ENCODE measurements at places on chromosomes 2 and 18.

GRCh38 chr18:48794251-48794970 is 156.4 kb downstream of the SMAD7 start:
- no peak for DNase-seq

GRCh38 chr2:186518291-186518690 is 32.2 kb downstream of the ZC3H15 start:
- no peak for DNase-seq

- DNase-seq = no peak
Observed at GRCh38 chr2:9885036-9885684, 41.9 kb downstream of the TAF1B start.

- no peak for DNase-seq
Observed at GRCh38 chr2:129374452-129374851, 605.0 kb upstream of the RAB6C start.

- no peak for DNase-seq
Observed at GRCh38 chr18:46641917-46642316, 15.1 kb downstream of the LOXHD1 start.

DNA sequence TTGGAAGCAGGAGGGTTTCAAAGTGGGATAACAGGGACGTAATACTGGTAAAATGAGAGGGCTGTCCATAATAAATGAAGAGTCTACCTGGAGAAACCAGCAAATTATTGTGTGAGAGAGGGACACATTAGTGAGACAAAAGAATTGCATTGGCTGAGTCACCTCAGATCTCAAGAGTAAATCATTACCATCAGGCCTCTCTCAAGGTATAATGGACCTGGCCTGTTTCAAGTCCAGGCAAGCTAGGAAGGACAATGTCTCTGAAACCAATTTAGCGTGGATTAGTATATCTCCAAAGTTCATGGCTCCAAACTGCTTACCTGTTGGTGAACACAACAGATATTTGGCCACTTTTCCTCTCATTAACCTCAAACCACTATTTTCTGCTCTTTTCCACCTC is 471.4 kb downstream of the CMPK2 start:
- DNase-seq = peak; percentile 31

DNA sequence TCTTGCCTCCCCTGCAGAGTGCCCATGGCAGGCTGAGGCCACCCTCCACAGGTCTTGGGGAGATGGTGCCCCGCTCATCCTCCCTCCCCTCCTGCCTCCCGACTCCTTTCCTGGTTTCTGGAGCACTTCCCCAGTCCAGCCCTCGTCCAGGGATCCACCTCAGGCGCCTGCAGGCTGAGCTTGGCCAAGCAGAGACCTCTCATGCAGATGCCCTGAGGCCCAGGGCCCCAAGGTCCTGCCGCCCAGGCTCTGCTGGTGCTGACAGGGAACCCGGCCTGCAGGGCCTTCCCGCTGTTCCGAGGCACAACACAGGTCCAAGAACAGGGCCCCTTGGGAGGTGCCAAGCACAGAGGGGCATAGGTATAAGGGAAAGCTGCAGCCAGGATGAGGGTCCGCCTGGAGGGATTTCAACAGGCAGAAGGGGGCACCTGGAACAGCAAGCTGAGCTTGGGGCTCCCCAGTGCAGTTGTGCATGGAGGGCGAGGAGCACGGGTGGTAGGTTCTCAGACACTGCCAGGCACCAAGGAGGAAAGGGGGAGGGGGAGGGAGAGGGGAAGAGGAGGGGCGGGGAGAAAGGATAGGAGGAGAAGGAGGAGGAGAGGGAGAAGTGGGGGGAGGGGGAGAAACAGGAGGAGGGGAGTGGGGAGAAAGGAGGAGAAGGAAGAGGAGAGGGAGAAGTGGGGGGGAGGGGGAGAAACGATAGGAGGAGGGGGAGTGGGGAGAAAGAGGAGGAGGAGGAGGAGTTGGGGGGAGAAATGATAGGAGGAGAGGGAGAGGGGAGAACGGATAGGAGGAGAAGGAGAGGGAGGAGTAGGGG is 1.2 kb upstream of the ANO7 start:
- DNase-seq = no peak

DNA sequence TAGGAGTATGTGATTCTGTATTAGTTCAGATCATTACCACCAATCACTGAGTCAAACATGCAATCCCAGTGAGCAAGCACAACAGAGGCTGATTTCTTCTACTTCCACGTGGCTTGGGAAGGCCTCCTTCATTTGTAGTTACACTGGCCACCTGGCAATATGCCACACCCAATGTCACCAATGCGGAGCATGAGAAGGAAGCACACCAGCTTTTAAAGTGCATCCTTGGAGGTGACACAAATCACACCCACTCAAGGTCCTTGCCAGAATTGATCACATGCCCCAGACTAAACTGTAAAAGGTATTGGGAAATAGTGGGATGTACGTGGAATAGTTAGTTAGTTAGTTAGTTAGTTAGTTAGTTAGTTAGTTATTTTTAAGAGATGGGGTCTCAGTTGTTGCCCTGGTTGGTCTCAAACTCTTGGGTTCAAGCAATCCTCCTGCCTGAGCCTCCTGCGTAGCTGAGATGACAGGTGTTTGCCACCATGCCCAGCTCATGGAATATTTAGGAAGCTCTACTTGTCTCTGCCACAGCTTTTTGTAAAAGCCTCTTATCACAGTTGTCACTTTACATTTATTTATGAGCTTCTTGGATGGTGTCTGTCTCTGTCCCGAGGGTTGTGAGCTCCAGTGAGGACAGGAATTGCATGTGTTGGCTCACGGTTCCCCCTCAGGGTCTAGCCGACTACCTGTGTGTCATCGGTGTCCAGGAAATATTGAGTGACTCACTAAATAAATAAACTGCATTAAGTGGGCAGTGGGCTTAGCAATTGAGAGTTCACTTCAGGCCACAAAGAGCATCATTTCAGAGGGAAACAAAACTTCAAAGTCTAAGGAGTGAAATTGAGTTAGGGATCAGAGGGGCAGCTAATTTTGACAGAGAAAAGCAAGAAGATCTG is 28.1 kb upstream of the CAB39 start:
- DNase-seq = no peak

GRCh38 chr2:19073522-19073921 is 284.9 kb downstream of the OSR1 start:
- no peak for DNase-seq

GRCh38 chr2:216765761-216766262 is 70.5 kb upstream of the IGFBP5 start:
- peak; percentile 90 for DNase-seq

GRCh38 chr18:73976433-73976832 is 171.2 kb downstream of the FBXO15 start:
- no peak for DNase-seq

DNA sequence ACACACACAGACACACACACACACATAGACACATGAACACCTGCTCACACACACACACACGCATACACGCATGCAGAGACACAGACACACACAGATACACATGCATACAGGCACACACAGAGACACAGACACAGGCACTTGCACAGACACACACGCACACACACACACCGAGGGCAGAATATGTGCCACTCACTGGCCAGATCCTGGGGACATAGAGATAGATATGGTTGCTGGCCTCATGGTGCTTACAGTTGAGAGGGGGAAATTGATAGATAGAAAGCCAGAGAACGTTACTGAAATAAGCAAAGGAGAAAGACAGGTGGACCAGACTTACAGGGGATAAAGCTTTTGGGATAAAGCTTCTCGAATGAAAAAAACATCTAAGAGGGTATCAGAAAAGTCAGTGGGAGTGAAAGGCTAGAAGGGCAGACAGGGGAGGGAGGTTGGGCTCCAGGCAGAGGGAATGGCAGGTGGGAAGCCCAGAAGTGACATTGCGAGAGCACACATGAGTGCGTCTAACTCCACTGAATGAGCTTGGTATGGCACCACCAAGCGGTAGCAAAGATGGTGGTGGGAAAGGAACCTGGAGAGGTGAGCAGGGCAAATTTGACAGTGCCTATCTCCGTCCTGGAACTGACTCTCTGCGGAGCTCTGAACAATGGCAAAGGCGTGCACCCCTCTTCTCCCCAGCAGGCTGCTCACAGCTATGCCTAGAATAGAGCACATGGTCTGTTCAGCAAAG is 390.1 kb upstream of the TRIB2 start:
- DNase-seq = no peak

DNA sequence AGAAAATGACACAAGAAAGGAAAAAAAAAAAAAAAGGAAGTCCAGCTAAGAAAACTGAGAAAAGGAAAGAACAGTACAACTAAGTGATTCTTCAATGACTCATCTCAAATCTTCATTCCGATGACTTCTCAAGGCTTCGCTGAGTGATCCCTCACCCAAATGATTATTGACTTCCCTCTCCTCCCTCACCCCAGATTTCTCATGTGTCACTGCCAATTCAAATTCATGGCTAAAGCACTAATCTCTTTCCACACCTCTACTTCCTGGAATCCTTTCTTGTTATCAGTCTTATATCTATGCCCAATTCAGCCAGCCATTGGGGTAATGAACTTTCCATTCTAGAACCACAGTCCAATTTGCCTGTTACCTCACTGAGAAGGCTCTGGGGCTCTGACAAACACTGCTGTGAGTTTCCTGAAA is 7.2 kb upstream of the ABCB11 start:
- DNase-seq = no peak

DNA sequence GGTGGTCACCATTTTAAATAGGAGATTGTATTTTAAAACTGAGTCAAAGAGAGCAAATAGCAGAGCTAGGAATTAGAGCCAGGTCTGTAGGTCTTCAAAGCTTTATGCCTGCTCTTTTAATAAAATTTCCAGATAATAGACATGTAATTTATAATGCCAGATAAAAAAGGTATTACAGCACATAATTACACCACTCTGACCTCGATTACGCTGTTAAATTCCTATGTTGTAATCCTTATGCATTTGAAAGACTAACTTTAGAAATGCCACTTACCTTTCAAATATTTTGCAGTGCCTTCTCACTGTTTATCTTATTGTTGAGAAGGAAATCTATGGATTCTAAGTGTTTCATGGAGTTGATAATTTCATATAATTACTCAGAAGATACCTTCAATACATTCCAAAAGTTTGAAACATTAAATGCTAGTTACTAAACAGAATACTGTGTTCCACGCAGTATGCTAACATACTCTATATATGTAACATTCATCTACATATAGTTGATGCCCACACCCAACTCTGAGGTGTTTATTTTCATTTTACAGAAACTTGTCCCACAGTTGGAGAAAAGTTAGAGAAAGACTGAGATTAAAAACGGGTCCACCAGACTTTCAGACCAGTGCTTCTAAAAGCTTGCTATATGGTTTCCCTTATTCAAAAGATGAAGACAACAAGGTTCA is 120.0 kb downstream of the OSBPL1A start:
- no peak for DNase-seq

DNA sequence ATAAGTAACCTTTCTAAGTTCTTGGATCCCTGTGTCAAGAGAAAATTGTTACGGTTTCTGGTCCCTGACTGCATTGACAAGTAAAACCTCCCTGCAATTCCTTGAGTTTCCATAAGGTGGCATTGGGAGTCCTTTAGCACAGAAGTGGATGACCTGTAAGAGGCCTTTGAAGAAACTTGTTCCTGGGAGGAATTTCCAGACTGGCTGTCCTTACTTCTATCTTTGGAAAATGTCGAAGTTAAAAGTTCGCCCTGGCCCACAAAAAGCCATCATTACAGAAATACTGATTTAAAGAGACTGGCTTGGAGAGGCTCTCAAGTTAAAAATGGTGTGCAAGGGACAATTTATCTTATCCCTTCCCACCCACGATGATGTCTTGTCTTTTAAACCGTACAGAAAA is 218.4 kb downstream of the CDH20 start:
- peak; percentile 58 for DNase-seq

GRCh38 chr2:209526561-209526960 is 102.7 kb downstream of the MAP2 start:
- no peak for DNase-seq

GRCh38 chr2:192645811-192646598 is 451.3 kb upstream of the TMEFF2 start:
- no peak for DNase-seq

GRCh38 chr2:69779258-69780001 is 37.5 kb downstream of the ANXA4 start:
- no peak for DNase-seq

DNA sequence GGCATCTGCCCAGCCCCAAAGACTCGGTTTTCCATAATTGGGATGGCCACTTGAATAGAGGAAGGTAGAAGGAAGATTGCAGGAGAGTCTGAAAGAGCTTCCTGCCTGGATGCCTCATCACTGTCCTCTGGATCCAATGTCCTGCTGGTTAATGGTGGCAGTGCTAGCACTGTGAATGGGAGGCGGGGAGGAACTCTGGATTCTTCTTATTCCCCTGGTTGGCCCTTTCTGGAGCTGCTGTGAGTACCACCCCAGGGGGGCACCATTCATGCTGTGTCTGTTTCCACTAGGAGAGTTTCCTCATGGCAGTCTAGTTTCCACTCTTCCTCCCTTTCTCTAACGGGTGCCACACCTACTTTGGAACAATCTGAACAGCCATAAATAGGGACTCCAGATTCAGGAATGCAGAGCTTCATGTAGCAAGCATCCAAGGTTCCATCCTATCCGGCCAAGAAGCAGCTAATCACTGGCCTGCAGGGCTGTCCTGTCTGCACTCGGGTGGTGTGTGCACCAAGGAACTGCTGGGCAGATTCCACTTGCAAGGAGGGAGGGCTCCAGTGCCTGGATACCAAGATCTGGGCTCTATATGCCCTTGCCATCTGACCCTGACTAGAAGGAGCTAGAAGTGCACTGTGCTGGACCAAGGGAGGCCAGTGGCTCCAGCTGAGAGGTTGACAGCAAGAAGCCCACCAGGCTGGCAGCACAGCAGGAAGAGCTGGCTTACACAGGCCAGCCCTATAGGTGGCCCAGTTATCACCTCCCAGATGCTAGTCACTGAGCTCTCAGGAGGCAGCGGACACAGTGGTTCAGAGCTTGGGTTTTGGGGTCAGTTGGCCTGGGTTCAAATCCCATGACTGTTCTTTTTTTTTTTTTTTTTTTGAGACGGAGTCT is 4.6 kb upstream of the ATOH8 start:
- no peak for DNase-seq

DNA sequence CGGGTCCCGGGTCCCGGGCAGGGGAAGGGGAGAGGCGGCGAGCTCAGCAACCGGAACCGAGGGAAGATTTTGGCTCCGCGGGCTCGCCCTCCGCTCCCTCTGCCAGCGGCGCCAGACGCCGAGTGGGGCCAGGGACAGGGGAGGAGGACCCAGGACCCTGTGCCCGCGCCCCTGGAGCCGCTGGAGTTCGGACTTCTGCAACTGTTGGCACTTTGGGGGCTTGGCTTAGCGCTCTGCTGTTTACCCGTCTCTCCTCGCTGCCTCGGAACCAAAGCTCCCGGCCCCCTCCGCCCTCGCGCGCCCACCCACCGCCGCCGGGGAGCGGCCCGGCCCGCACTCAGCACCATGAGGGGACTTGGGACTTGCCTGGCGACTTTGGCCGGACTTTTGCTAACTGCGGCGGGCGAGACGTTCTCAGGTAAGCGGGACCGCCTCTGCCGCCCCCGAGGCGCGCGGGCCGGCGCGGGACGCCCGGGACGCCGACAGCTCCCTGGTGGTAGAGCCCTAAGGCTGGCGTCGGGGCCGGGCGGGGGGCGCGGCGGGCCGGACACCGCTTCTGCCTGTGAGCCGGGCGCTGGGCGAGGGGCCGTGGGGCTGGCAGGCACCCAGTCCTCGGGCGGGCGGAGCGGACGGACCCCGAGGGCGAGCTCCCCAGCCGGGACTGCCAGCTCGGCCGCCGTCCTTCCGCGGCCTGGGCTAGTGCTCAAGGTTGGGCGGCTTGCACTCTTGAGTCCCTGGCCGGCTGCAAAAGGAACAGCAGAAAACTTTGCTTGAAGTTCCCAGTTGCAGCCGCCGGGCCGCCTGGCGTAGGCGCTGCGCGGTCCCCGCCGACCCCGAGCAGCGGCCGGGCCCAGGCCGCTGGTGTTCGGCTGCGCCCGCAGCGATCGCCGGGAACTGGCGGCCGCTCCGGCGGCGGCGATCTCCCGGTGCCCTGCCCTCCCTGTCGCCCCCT is 634 bp downstream of the PTPRM start:
- no peak for DNase-seq

All from NCI-H1105 (cell line).